ENCODE measurements at places on chromosomes 5 and 9.

DNA sequence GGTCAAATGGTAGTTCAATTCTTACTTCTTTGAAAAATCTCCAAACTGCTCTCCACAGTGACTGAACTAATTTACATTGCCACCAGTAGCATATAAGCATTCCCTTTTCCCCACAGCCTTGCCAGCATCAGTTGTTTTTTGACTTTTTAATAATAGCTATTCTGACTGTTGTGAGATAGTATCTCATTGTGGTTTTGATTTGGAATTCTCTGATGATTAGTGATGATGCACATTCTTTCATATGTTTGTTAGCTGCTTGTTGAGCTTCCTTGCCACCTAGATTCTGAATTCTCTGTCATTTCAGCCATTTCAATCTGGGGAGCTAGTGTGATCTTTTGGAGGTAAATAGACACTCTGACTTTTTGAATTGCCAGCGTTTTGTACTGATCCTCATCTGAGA is 24.0 kb downstream of the CDK20 start:
- DNase-seq: no peak

DNA sequence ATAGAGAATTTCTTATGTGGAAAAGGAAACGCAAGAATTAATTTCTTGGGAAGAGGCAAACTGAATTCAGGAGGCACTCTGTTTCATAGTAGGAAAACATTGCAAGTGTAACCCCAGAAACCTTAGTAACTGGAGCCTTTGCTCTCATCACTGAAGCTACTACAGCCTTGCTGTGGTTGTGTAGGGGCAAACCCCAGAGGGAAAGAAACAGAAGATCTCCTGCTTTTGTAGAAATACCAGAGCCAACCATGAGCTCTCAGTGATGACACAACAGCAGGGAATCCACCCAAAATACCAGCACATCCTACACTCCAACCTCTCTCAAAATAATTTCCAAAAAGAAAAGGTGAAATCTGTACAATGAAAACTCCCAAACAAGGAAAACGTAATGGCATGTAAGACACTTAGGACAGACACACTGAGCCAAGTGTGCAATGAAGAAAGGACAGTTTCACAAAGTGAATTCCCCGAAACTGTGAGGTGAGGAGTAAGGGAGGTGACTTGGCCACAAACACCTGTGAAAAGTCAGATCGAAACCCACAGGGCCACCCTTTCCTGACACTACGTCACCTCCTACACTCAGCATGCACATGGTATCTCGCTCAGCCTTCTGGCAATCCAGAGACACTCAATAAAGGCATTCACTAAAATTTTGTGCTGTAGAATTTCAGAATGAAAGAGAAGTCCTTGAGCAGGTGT is 8.5 kb upstream of the ACSL6 start:
- DNase-seq: peak; percentile 34

DNA sequence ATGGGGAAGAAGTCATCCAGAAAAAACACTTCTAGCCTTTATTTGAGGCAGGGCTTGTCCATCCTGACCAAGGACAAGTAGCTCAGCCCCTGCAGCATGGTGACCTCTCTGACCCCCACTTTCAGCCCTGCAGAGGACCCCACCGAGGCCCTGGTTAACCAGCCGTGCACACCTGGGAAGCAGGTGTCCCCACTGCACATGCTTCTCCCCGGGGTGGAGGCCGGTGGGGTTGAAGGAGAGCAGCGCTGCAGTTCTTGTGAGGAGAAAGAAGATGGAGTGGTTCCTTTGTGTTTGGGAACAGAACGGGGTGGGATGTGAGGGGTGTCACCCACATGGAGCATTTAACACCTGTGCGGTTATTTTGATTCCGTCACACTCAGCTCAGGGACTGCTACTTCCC is 21.1 kb upstream of the ZBTB34 start:
- no peak for DNase-seq

GRCh38 chr5:171952021-171952420 is 54.4 kb downstream of the FBXW11 start:
- DNase-seq: no peak

All from stimulated activated CD4-positive, alpha-beta T cell treated with anti-CD3 and anti-CD28 coated beads, Interleukin-1b, Interleukin-23, amount 100 ng/mL, for 1 hour (primary cell).